CD4-positive, alpha-beta T cell treated with Interleukin-15 for 4 hours (primary cell): ENCODE measurements at places on chromosomes 13 and 19.

DNA sequence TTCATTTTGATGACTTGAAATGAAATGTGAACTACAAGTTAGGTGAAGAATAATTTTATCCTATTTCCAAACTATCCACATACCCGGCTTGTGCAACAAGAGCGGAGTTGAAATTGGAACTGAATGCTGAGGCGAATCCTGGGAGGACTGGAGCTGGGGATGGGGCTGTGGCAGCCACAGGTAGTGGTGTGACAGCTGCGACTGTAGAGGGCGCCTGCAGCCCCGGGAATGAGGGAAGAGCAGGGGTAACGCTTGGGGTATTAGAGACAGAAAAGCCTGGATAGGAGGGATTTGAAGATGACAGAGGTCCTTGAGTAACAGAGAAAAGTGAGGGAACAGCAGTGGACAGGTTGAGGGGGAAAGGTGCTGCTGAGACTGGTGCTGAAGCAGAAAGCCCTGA is 22.0 kb upstream of the STOML3 start:
- DNase-seq: no peak

- DNase-seq: peak; percentile 77
Measured at GRCh38 chr19:41352609-41353465, 885 bp downstream of the TGFB1 start.

DNA sequence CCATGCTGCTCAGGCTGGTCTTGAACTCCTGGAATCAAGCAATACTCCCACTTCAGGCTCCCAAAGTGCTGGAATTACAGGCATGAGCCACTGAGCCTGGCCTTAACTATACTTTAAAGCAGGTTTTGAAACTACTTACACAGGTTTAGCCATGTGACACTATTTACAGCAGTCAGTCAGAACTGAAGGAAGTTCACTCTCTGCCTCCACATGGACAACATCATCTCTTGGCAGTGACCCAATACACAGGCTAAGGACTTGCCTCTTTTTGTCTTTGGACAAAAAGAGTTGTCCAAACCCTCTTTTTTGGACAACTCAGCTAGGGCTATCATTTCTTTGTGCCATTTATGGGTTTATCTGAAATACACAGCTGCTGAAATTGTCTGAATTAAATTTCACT is 89.0 kb upstream of the CLDN10 start:
- no peak for DNase-seq

GRCh38 chr19:48587387-48587786 is 19.2 kb upstream of the SPACA4 start:
- DNase-seq: no peak

DNA sequence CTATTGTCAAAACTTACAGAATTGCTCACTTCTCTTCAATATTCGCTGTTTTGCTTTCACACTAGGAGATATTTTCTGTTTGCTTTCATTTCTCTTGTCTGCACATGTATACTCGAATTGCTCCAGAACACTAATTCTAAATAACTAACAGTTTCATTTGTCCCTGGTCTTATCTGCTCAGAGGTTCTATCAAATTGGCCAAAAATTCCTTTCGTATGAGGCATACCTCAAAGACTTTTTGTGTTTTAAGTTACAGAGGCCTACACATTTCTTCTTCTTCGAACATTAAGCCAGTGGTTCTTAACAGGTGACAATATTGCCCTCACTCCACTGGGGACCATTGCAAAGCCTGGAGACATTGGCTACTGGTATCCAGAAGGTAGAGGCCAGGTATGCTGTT is 1314.6 kb downstream of the EFNB2 start:
- DNase-seq: no peak

- no peak for DNase-seq
Measured at GRCh38 chr19:18985257-18985656, 44.2 kb upstream of the HOMER3 start.

- no peak for DNase-seq
Measured at GRCh38 chr13:111791131-111791530, 275.8 kb upstream of the SOX1 start.

GRCh38 chr19:9981406-9982260 is 28.7 kb downstream of the COL5A3 start:
- DNase-seq: no peak

- DNase-seq: peak; percentile 59
Measured at GRCh38 chr19:12784871-12785430, 6.3 kb upstream of the JUNB start.

DNA sequence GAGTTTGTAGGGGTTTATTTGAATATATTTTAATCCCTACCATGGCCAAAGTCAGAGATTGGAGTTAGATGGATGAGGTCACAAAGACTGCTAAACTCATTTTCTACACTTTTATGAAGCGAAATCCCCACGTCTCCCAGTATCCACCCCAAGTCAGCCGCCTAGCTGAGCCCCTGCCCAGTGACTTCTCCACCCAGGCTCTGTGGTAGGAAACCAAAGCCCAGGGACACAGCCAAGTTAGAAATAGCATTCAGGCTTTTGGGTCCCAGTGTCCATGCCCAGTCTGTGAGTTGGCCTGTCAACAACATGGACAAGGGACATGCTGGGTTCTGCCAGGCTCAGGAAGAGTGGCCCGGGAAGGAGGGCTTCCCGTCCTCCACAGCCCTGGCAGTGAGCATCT is 474.0 kb downstream of the FOXO1 start:
- no peak for DNase-seq

DNA sequence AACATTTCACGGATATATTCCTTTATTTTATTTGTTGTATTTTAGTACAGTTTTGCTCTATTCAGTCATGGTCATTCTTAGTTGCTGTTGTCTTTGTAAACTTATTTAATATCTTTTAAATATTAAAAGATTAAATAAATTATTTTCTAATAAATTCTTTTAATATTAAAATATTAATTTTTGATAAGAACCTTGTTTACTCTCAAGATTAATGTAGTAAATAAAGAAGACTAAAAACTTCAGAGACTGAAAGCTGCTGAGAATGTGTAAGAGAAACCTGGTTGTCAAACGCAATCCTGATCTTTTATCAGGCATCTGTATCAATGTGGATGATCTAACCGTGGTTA is 34.4 kb upstream of the SACS start:
- no peak for DNase-seq

- no peak for DNase-seq
Measured at GRCh38 chr19:16779539-16780163, 49.5 kb upstream of the SIN3B start.

DNA sequence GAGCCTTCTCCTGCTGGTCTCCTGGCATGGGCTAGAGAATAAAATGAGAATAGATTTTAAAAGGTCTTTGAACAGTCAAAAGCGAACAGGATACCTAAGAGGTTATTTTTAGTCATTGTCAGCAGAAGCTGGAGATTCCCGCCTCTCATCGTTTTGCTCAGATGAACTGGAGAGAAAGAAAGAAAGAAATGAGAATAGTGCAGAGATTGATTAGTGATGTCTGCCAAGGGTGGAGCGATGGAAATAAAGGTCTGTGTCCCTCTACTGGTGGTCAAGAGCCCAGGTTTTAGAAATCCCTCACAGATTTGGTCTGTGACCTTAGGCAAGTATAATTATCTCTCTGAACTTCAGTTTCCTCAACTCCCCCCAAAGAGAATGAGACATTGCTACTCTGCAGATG is 5.3 kb downstream of the NCAN start:
- DNase-seq: no peak

- no peak for DNase-seq
Measured at GRCh38 chr19:48950159-48950558, 4.5 kb upstream of the BAX start.

DNA sequence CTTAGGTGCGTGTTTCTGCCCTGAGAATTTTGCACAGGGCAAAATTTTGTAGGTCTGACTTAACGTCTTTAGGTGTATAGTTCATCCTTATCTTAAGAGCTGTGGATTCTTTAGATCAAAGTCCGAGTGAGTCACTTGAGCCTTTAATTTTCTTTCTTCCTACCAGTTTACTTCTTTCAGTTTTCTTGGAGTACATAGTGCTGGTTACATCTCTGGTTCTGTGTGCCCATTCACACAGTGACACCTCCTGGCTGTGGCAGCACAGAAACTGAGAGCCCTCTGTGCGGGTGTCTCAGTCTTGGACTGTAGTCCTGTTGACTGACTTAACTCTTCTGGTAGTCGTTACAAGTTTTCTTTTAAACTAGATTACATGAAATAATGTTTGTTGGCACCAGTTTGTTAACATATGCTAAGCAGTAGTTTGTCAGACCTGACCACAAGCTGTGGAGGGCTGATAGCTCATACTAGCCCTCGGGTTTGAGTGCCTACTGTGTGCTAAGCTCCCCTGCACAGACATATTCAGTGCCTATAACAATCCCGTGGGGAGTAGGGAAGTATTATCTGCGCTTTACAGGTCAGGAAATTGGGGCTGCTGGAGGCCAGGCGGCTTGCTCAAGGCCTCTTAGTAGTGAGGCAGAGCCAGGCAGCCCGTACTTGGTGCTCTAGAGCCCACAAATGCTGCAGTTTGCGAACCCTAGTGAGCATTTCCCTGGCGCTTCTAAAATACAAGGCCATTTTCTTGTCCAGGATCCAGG is 1.6 kb downstream of the GATAD2A start:
- peak; percentile 74 for DNase-seq

DNA sequence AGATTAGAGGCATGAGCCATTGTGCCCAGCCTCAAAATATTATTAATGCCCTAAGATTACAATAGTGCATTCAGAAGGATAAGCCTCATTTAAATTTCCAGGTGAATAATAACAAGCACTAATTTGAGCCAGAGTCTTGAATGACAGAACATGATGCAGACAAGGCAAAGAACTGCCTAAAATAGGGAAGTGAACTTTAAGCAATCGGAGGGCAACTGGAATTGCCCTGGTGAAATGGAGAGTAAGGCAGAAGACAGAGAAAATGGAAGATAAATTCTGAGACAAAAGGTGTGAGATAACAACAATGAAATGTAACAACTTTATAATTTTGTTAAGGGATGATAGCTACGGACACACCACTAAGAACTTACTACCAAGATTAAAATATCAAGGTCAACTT is 199.9 kb downstream of the DIAPH3 start:
- DNase-seq: no peak

GRCh38 chr13:97692628-97693027 is 258.7 kb downstream of the RAP2A start:
- no peak for DNase-seq

DNA sequence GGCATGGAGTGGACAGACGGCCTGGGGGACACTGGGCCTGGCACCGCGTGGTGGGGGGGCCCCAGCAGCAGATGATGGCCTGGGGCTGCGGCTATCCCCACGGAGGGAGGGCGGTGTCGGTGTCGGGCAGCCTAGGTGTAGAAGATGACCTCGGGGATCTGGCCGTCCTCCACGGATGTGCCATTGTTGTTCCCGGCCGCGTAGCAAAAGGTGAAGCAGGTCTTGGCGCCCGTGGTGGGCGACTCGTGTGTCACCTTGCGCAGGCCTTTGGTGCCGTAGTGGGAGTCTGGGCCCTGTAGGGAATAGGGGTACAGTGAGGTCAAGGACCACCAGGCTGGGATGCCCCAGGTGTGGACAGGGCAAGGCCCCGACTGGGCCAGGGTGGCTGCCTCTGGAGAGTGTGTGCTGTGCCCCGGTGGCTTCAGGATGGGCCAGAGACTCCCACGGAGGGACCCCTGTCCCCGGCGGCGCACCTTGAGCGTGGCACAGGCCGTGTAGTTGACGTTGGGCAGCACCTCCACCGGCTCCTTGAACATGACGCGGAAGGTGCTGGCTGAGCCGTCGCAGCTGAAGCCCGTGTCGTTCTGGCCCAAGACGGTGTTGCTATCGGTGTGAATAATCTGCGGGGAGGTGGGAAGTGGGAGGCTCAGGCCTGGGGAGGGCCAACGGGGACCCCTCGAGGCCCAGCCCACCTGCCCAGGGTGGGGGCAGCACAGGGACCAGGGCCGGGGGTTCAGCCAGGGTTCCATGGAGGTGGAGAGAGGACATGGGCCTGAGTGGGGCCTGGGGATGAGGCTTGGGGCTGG is 29.0 kb downstream of the BTBD2 start:
- DNase-seq: no peak

DNA sequence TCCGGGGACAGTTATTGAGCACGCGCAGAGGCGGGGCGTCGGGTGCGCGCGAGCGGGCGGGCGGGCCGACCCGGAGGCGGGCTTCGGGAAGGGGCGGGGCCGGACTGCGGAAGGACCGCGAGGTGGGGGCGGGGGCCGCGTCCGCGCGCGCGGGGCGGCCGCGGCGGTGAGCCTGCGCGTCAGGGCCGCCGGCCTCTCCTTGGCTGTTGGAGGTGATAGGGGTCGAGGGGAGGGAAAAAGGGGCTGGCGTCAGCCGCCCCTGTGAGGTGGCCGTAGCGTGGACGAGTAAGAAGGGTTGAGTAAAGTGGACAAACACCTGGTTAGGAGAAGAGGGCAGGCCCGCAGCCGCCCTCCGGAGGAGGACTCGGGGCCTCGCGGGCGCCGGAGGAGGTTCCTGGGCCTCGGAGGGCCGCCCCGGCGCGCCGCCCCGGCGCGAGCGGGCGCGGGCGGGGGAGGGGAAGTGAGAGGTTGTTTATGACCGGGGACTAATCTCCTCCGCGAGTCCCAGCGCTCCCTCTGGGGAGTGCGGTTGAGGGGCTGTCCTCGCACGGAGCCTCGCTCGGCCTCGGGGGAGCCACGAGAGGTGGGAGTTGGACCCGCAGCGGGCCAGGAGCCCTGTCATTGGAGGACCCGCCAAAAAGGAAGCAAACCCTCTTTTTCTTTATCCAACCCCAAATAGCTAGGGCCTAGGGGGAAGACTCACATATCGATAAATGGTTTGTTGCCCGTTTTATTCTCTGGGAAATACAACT is 547 bp upstream of the INTS6 start:
- DNase-seq: peak; percentile 78

- DNase-seq: no peak
Measured at GRCh38 chr13:57716295-57716694, 84.8 kb downstream of the PCDH17 start.

GRCh38 chr13:81117416-81117815 is 776.5 kb upstream of the SPRY2 start:
- DNase-seq: no peak

GRCh38 chr19:852136-853013 is at the start of gene ELANE:
Gene ELANE (plus strand): TSS chr19:852303. CDS start chr19:852329, 26 bp downstream.
- DNase-seq: no peak

DNA sequence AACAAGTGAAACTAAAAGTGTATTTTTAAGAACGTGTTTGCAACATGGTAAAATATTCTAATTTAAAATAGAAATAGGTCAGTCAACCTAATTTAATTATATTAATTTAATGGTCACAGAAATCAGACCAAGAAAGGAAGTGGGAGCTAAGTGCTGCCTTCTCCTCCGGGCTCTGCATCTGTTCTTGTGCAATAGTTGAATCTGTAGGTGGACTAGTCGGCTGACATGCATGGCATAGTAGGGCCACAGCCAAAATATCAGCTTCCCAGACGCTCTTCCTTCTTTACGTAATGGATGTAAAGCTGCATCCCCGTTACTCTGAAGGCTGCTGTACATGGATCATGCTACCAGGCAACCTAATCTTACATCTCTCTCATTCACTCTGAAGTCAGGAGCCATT is 47.3 kb downstream of the COL4A1 start:
- DNase-seq: no peak

DNA sequence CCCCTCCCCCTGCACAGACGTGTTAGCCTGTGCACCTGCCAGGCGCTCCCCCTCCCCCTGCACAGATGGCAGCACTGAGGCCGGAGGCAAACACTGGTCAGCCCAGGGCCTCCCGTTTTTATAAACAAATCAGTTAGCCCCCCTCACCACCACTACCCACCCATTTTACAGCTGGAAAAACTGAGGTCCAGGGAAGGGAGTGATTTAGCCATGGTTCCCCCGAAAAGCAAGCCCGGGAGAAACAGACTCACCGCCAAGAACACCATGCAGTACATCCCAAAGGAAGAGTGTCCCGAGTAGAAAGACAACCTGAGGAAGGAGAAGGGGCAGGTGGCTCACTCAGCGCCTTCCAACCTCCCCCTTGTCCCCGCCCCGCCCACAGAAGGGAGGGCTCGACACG is 8.7 kb downstream of the PLPP2 start:
- no peak for DNase-seq

GRCh38 chr13:37984357-37984756 is 114.8 kb upstream of the TRPC4 start:
- DNase-seq: no peak
